ENCODE measurements at places on chromosomes 12 and 14. TPM values are rescaled to one million over a fixed set of nuclear protein-coding genes. Genes with fewer than 3 reads are reported as not detected.

SLCO1A2 gene
- not detected for total RNA-seq

OTX2 gene
- total RNA-seq, result not detected

GLT8D2 gene
- total RNA-seq, result 20.1 TPM

ADCY4 gene
- total RNA-seq, result 0.21 TPM

KRT83 gene
- 5.9 TPM for total RNA-seq

PLCZ1 gene
- total RNA-seq, result 0.67 TPM

ZDHHC22 gene
- not detected for total RNA-seq

GRCh38 chr12:54139019-54139418 is 49.8 kb downstream of the SMUG1 start:
- no peak for DNase-seq

- DNase-seq, result no peak
Observed at GRCh38 chr14:24416932-24417619, 12.4 kb downstream of the CBLN3 start.

GRCh38 chr14:103194256-103195045 is 71.2 kb downstream of the TNFAIP2 start:
- DNase-seq, result peak; percentile 48

DNA sequence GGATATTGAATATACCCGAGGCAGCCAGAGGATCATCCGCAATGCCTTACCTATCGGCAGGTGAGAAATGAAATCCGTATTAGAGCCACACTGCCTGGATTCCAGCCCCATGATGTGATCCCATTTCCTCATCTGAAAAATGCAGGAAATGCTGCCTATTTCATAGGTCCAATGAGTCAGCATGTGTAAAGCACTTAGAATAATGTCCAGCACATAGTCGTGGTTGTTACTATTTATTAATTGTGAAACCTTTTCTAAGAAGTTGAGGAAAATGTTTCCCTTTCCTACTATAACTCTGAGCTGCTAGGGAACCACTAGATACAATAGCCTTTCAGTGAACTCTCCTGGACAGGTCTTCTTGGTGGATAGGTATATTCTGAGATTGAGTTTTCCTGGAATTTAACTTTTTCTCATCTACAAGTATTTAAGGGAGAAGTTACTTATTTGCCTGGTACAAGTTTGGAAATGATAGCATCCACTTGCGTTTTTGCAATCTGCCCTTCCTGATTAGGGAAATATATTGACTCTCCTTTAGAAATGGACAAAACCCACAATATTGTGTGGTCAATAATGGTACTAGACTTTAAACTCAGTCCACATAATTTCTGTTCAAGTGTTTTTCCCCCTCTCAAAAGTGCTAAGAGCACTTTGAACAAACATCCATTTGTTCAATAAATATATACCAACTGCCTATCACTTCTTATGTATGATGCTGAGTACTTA is 12.2 kb downstream of the POLR3B start:
- peak; percentile 81 for DNase-seq

GRCh38 chr14:90403065-90403464 is 6.2 kb downstream of the CALM1 start:
- no peak for DNase-seq

DNA sequence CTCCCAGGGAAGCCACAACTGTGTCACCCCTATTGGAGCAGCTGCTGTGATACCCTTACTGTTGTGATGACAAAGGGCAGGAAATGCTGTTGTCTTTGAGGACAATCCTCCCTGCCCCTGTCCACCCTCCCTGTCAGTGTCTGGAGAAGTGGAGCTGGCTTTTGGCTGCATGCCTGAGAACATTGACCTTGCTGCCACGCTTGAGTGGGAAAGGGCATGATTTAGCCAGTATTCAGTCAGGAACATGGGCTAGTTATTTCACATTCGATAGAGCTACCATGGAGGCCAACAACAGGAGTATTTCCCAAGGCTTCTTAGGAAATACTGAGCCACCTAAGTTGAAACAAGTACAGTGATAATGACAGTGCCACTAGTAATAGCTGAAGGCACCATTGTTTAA is 59.4 kb downstream of the MYRFL start:
- DNase-seq, result no peak

- DNase-seq, result no peak
Observed at GRCh38 chr12:47193066-47193465, 113.3 kb upstream of the AMIGO2 start.

GRCh38 chr12:42182394-42182793 is 37.7 kb upstream of the GXYLT1 start:
- DNase-seq, result no peak

DNA sequence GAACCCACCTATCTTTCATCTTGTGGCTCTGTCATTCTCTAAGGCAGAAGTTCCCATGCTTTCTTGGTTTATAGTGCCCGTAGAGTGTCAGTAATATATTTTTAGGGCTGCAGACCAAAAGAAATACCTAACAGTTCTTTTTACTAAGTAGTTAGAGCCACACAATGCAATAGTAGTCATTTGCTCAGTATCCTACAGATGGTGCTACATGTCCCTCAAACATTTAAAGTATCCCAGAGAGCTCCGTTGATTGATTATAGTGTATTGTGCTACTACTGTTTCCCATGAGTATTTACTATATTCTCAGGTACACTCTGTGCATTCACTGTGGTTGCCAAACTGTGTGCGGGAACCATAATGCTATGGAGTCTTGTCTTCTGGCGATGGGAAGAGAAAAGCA is 4.7 kb upstream of the PLBD1 start:
- no peak for DNase-seq

GRCh38 chr12:47244835-47245234 is 165.1 kb upstream of the AMIGO2 start:
- no peak for DNase-seq

- peak; percentile 93 for DNase-seq
Observed at GRCh38 chr12:6218347-6218925, 18.2 kb downstream of the CD9 start.

DNA sequence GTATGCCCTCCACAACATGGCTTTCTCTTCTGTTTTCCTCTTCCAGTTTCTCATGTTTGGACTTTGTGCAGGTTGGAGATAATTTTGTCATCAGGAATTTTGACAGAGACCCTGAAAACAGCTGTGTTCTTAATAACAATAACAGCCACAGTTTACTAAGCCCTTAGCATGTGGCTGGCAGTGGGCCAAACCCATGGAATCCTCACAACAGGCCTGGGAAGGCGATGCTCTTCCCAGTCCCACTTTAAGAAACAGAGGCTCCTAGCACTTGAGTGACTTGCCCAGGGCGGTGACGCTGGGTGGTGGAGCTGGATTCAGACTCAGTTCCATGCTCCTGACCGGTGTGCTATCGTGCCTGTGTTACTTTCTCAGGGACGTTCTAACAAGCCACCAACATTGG is 20.1 kb upstream of the PLEKHG3 start:
- DNase-seq, result no peak

DNA sequence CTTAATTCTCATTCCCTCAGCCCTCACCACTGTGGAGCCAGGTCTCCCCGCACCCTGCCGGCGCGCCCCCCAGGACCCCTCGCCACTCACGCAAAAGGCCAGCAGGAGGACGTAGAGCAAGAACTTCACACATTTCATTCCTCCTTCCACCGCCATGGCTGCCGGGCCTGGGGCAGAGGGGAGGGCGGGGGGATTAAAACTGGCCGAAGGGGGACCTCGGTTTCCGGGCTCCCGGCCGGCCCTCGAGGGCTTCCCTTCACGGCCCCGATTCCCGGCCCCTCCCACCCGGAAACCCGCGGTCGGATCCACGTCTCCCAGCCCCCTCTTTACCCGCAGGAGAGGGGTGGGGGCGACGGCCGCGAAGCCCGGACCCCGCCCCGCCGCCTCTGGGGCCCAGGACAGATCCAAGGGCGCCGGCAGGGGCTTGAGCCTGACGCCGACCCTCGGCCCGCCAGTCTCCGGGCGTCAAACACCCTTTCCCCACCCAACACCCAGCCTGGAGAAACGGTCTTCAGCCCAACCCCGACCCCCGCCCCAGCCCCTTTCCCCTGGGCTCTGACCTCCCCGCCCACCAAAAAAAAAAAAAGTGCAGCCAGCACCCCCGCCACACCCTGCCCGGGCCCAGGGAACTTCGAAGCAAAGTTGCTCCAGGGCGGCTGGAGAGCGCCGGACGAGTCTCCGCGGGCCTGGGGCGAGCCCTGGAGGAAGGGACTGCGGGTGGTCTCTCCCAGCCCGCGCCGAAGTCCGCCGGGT is 447 bp downstream of the CD63 start:
- peak; percentile 44 for DNase-seq

DNA sequence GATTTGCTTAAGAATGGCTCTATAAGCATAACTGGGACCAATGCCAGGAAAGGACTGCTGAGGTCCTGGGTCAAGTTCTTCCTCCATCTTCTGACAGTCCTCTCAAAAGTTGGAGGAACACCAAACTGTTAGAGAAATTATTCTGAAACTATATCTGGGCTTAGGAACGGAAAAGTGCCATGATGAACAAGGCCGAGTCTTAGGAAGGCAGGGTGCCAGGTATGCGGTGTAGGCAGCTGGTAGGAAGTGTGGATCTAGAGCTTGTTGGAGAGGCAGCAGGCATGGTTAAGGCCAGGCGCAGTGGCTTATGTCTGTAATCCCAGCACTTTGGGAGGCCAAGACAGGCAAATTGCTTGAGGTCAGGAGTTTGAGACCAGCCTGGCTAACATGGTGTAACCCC is 7.7 kb downstream of the GNPTAB start:
- no peak for DNase-seq

- no peak for DNase-seq
Observed at GRCh38 chr14:57161583-57162234, 107.0 kb downstream of the EXOC5 start.

GRCh38 chr12:124184456-124184855 is 110.4 kb upstream of the RFLNA start:
- DNase-seq, result no peak

DNA sequence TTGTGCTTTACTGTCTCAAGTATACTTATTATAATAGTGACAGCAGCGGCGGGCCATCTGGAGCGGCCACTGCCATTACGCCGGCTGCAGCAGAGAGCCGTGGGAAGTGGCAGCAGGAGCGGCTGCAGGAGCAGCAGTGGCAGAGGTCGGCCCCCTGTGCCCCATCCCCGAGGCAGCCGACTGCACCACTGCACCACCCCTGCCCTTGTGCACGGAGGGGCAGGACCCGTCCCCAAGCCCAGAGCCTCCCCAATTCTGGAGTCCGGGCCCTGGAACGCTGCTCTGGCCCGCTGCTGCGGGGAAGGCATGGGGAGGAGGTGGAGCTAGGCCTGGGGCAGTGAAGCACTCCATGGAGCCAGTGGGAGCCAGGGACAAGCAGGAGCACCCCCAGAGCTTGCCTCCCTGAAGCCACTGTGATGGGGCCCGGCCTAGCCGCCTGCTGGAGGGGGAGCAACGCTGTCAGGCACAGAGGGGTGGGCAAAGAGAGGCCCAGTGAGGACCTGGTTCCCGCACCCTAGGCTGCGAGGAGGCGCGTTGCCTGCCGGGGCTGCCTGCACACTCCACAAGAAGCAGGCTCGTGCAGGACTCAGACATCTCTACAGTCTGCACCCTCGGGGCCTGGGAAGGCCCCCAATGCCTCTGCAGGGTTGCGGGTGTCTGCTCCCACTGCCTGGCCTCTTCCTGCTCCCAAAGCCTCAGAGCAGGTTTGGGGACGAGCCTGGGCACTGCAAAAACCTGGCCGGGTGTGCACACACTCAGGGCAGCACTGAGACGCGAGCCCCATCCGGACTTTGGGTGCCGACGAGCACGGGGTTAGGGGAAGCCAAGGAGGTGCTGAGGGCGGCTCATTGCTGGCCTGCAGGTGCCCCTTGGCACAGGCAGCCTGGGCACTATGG is 74.2 kb upstream of the RASSF8 start:
- no peak for DNase-seq

- no peak for DNase-seq
Observed at GRCh38 chr12:2456122-2456812, 338.5 kb upstream of the FKBP4 start.

- DNase-seq, result no peak
Observed at GRCh38 chr12:95637471-95638155, 86.3 kb upstream of the USP44 start.

All from mammary epithelial cell (primary cell).